ENCODE measurements at places on chromosomes 5 and 9. TPM values are rescaled to one million over a fixed set of nuclear protein-coding genes. Genes with fewer than 3 reads are reported as not detected.

GRCh38 chr5:53820119-53820801 is 259.8 kb downstream of the NDUFS4 start:
- no peak for DNase-seq

The INSYN2B gene
- total RNA-seq = not detected

- DNase-seq = no peak
These were observed 586.1 kb upstream of the CDH6 start for GRCh38 chr5:30607301-30607894.

DNA sequence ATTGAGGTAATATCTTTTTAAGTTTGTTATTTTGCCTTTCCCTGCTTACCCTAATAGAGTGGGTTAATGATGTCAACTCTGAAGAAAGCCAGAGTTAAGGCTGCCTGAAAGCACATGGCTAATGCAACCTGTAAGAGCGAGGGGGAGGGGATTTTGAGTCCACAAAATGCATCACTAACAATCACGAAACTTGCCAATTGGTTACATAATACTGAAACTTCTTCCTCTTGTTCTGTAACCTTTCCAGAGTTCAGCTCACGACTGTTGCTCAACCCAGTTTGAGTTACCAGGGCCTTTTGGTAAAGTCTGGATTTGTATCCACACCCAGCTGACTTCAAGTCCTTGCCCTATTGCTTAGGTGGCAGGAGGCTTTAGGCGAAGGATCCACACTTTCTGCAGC is 308.8 kb downstream of the EFNA5 start:
- DNase-seq = no peak

GRCh38 chr5:22567983-22568382 is 285.2 kb downstream of the CDH12 start:
- no peak for DNase-seq

- DNase-seq = no peak
These were observed 35.1 kb downstream of the KCNIP1 start for GRCh38 chr5:170538696-170539586.

The GABRA6 gene
- total RNA-seq = not detected

DNA sequence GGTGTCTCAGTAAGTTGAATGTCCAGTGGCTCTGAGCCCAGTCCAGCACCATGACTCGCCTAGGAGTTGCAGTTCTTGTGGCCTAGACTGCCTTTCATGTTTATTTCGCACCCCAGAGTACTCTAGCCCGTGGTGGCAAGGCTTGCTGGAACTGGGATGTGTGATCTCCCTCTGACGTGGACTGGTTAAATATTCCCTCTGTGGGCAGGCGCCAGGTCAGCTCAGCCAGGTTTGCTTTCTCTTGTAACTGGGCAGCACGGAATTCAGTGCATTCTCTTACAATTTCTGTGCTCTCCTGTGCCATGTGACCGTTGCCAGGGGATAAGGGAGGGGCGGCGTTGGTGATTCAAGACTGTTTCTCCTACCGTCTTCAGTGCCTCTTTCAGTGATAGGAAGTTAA is 270.8 kb downstream of the KDM4C start:
- no peak for DNase-seq

DNA sequence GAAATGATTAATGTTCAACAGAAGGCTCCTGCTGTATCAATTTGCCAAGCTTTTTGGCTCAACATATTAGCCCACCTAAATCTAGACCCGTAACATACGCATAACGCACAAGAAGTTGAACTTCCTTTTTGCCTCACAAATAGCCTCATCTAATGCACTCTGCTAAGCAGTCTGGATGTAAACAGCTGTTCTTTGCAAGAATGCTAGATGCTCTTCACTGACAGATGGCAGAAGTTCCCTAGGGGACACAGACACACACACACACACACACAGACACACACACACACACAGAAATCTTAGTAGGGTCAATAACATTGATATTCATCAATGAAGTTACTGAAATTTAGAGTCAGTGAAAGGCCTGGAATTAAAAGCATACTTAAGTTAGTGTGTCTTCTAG is 13.2 kb upstream of the PCA3 start:
- DNase-seq = no peak

- DNase-seq = no peak
These were observed 14.9 kb upstream of the HRH2 start for GRCh38 chr5:175642998-175643397.

DNA sequence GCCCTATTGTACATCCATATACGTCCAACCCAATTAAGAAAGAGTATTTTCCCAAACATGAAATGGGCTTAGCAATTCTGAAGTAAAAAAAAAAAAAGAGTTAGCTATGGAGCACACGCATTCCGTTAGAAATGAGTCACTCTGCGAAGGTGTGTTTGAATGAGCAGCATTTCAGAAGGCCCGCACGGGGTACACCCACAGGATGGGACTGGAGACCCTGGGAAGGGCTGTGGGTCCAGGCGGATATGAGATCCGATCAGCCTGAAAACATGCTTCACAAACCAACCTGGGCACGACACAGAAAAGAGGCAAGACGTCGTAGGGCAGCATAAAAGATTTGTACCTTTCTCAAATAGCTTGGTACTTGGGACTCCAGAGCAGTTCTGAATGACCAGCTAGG is 173.9 kb upstream of the KLF9 start:
- no peak for DNase-seq

- no peak for DNase-seq
These were observed 300.9 kb downstream of the RFX3 start for GRCh38 chr9:3224931-3225330.

The AIF1L gene
- 5.0 TPM for total RNA-seq

DNA sequence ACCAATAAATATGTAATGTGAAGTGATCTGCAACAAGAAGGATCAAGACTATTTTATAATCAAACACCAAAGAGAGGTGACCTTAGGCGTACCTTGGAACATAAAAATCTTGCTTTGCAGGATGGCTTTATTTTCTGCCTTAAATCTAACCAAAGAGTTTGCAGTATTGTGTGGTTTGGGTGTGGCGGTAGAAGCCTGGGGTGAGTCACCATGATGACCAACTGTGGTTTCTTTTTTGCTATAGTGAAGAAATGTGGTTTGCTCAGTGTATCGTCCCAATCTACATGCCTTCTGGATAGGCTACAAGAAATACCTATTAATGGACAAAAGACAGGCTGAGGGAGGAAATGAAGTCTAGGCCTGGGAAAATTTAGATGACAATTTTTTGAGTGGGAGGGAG is 5.1 kb upstream of the CAST start:
- DNase-seq = no peak

The LHX6 gene
- total RNA-seq = 5.1 TPM

DNA sequence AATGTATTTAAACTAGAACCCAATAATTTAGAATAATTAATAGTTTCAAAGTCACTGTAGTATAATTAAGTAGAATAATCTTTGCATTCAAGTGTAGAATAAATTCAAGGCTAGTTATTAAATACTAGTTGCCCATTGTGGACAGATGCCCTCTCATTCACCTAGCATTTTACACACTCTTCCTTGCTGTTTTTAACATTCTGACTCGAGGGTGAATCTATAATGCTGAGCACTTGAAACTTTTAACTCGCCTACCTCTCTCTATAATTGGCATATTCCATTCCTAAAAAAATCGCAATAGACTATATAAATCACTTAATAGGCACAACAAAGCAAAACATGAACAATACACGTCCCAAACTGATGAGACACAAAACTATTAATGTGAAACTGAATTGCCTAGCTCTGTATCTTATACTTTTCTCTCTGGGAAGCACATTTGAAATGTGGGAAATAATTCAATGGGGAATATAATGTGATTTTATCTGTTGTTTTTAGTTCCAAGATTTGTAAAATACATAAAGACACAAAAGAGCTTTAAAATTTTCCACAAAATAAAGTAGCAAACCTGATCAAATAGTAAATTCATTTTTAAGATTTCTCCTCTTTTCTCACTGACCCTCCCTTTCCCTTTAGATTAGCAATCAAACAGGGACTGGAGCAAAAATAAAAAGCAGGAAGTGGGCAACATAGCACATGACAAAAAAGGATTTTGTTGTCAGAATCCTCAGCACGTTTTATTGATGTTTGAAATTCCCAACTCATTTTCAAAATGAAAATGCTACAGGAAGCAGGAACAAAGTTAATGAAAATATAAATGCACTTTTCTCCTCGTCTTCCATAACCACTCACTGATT is 295.6 kb downstream of the PDE4D start:
- no peak for DNase-seq

GRCh38 chr5:171863935-171864334 is 78.3 kb downstream of the SMIM23 start:
- no peak for DNase-seq

DNA sequence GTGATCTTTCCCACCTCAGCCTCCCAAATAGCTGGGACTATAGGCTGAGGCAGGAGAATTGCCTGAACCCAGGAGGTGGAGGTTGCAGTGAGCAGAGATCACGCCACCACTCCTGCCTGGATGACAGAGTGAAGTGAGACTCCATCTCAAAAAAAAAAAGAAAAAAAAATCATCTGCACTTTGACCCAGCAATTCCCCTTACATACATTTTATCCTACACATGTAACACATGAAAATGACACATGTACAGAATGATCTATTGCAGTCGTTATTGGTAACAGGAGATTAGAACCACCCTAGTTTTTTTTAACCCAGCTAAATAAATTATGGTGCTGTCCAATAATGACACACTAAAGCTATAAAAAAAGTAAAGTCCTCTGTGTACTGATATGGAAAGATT is 14.2 kb downstream of the RUFY1 start:
- DNase-seq = no peak

GRCh38 chr9:73325983-73326382 is 174.3 kb downstream of the ANXA1 start:
- no peak for DNase-seq

DNA sequence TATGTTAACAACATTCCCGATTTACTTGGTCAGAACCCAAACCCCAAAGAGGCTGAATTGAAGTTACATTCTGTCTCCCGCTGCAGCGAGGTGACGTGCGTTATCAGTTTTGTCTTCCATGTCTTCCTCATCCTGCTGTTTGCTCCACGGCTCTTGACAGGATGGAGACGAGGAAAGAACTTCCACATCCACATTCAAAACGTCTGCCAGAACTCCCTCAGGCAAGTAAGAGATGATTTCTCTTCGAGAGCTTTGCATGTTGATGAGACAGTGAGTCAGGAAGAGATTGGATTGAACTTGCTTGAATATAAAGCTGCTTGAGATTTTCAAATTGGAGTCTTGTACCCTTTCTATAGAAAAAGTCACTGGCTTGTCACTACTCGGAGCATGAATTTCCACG is 242.6 kb downstream of the AUH start:
- no peak for DNase-seq

DNA sequence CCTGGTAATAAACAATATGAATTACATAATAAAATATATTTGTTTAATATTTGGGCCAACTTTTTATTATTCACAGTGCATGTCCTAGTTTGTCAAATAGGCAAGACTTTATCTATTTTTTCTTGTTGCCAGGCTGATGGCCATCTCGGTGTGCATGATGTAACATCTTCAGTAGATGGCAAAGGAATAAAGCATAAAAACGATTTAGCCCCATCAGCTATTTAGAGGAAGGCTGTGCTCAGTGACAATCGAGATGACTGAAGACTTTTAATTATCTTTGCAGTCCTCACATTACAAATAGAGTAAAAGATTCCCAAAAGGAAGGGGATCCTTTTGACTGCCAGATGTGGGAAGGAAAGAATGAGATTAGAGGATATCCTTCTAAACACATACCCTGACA is 358.5 kb downstream of the PTPRD start:
- DNase-seq = no peak

- no peak for DNase-seq
These were observed 45.5 kb downstream of the IARS1 start for GRCh38 chr9:92247981-92248380.

The TRIM36 gene
- total RNA-seq = 20.6 TPM

The FGF10 gene
- total RNA-seq = 4.4 TPM

- no peak for DNase-seq
These were observed 23.4 kb upstream of the FUBP3 start for GRCh38 chr9:130555968-130556367.

DNA sequence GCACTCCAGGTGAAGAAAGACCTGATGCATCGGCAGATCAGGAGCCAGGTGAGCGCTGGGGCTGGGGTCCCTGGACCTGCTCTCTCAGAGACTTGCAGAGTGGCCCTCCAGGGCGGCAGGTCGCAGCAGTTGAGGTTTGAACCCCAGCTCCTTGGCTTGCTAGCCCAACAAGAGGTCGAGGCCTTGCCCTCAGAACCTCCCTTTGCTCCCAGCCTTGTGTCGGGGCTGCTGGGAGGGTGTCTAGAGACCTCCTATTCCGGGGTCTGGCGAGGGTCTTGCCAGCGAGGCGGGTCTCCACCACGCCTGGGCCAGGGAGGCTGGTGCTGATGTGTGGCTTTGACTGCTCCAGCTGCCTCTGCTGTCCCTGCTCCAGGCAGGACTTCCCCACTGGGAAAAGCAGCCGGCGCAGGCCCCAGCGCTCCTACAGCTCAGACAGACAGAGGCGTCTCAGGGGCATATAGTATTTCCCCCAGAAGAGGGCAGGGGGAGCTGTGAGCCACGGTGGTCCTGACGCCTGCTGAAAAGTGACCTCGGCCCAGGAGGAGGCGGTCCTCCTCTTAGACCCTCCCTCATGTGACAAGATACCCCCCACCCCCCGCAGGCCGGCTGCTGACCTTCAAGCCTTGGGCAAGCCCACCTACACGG is 38.3 kb downstream of the LRSAM1 start:
- DNase-seq = no peak

The ARSI gene
- total RNA-seq = 0.41 TPM

The CDC14B gene
- 14.2 TPM for total RNA-seq

The GHR gene
- 9.8 TPM for total RNA-seq

DNA sequence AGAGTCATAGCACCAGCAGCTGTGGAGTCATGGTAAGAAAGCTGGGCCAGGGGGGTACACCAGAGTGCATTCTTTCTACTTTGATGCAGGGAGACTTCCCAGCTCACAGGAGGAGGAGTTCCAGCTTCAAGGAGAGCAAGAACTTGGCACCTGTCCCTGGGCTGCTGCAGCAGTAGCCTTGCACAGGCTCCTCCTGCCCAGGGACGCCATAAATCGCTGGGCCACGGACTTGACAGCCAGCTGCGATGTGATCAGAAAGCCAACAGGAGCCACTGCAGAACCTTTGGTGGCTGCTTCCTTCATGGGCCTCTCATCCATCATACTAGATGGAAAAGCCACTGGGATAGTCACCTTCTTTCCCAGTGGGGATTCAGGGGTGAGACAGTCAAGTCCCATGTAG is 234.7 kb downstream of the NMUR2 start:
- no peak for DNase-seq

The PLAC8L1 gene
- not detected for total RNA-seq

GRCh38 chr9:137294681-137295237 is 7.3 kb downstream of the NRARP start:
- peak; percentile 65 for DNase-seq

The EPB41L4A gene
- total RNA-seq = 11.8 TPM

Data from mucosa of descending colon (tissue), 3 donors.